Pons (tissue), 1 donor: ENCODE measurements at places on chromosomes 4 and X.
A peak's percentile ranks its signal among the peaks of the same experiment; 100 is the strongest.

- DNase-seq: peak; percentile 1
Observed at GRCh38 chrX:151902813-151903591, 9.7 kb upstream of the MAGEA4 start.

GRCh38 chrX:22467571-22467970 lies 194.9 kb downstream of the CBLL2 start:
- DNase-seq: no peak

DNA sequence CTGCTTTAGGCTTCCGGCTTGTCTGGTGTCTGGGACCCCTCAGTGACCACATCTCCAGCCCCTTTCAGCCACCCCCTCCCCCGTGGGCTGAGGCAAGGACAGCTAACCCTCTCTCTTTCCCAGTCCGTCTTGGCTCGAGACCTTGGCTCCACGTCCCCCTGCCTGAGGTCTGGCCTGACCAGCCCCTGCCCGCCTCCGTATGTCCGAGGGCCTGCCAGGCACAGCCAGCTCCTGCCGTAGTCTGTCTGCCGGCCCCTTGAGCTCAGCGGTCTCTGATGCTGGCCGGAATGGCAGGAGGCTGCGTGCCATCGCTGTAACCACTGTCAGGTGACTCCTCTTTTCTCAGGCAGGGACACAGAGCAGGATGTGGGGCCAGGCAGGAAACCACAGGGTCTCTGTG lies 73.3 kb upstream of the LRPAP1 start:
- DNase-seq: no peak

GRCh38 chrX:30637874-30638815 lies 15.1 kb upstream of the GK start:
- DNase-seq: peak; percentile 59

DNA sequence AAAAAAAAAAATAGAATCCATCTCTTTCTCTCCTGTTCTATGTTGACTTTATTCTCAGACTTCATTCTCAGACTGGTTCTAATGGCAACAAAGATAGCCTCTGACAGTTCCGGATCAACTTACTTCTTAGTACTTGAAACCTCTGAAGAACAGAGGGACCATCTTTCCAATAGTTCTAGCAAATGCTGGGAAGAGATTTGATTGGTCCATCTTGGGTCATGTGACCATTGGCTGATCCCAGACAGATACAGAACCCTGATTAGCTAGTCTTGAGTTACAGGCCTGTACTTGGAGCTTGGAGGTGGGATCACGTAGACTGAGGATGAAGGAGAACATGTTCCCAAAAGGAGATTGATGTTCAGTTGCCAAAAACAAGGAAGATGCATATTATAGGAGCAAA lies 66.9 kb upstream of the STIM2 start:
- no peak for DNase-seq
